ENCODE measurements at places on chromosomes 16 and 17. TPM values are rescaled to one million over a fixed set of nuclear protein-coding genes. Genes with fewer than 3 reads are reported as not detected.

The NOS2 gene
- under 0.01 TPM for total RNA-seq

The TAT gene
- not detected for total RNA-seq

The SLC13A5 gene
- total RNA-seq = not detected

The MEFV gene
- 0.14 TPM for total RNA-seq

The TTLL6 gene
- total RNA-seq = 0.57 TPM

The CBLN1 gene
- not detected for total RNA-seq

The EPN3 gene
- total RNA-seq = not detected

The SULT1A2 gene
- 0.09 TPM for total RNA-seq

The FMNL1 gene
- total RNA-seq = 7.9 TPM

The NPIPB9 gene
- total RNA-seq = 0.71 TPM

The IRX3 gene
- total RNA-seq = 0.65 TPM

The CRHR1 gene
- not detected for total RNA-seq

The PRAC1 gene
- total RNA-seq = not detected

The NLRP1 gene
- 26.0 TPM for total RNA-seq

The TEPSIN gene
- total RNA-seq = 9.2 TPM

The AANAT gene
- total RNA-seq = not detected

The TOX3 gene
- not detected for total RNA-seq

The OR1A1 gene
- total RNA-seq = not detected

The CIITA gene
- 0.09 TPM for total RNA-seq

The GRIN2A gene
- under 0.01 TPM for total RNA-seq

The EFCAB5 gene
- total RNA-seq = 0.57 TPM

The DPEP3 gene
- not detected for total RNA-seq

The NGFR gene
- 0.18 TPM for total RNA-seq

The ABCA8 gene
- total RNA-seq = 50.3 TPM

The FNDC8 gene
- total RNA-seq = not detected

The PRCD gene
- 11.1 TPM for total RNA-seq

The C17orf58 gene
- total RNA-seq = 11.5 TPM

The CLEC3A gene
- not detected for total RNA-seq

The PDILT gene
- total RNA-seq = not detected

The PITPNM3 gene
- total RNA-seq = 0.14 TPM

The HSF4 gene
- 13.2 TPM for total RNA-seq
